ENCODE measurements at places on chromosomes 11 and 22. TPM values are rescaled to one million over a fixed set of nuclear protein-coding genes. Genes with fewer than 3 reads are reported as not detected.

HTR3A gene
- not detected for total RNA-seq

ALKBH8 gene
- 23.1 TPM for total RNA-seq

MYOD1 gene
- total RNA-seq, result 31.8 TPM

DCDC1 gene
- total RNA-seq, result 0.62 TPM

PRR5L gene
- total RNA-seq, result 14.1 TPM

ARHGAP20 gene
- 5.5 TPM for total RNA-seq

OR4C3 gene
- total RNA-seq, result not detected

HOATZ gene
- total RNA-seq, result not detected

MIOX gene
- not detected for total RNA-seq

CATSPERZ gene
- total RNA-seq, result not detected

RPS13 gene
- total RNA-seq, result 1,283 TPM

MISFA gene
- total RNA-seq, result not detected

Data from tongue (tissue), 3 donors.